HT-29 (cell line): ENCODE measurements at places on chromosomes 5 and 9. TPM values are rescaled to one million over a fixed set of nuclear protein-coding genes. Genes with fewer than 3 reads are reported as not detected.

The RASGEF1C gene
- not detected in 2 replicates for total RNA-seq

GRCh38 chr9:134536101-134536900 lies 105.3 kb upstream of the COL5A1 start:
- no peak for DNase-seq

The CTXN3 gene
- total RNA-seq, result not detected in 2 replicates

DNA sequence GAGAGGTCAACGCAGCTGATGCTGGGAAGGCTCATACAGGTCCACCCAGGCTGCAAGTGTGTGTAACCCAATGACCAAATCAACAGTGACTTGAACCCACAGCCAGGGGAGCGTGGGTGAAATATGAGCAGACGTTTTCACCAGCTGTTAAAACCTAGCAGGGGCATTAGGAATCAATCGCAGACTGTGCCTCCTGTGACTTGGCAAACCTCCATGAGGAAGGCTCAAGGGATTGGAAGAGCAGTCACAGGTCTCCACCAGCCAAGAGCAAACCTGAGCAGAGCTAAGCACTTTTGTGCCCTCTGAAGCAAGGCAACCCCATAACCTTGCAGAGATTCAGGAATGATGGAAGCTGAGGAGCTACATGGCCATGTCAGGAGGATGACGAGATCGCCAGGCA lies 25.5 kb downstream of the INSYN2B start:
- DNase-seq, result no peak

The CCDC192 gene
- not detected in 2 replicates for total RNA-seq

DNA sequence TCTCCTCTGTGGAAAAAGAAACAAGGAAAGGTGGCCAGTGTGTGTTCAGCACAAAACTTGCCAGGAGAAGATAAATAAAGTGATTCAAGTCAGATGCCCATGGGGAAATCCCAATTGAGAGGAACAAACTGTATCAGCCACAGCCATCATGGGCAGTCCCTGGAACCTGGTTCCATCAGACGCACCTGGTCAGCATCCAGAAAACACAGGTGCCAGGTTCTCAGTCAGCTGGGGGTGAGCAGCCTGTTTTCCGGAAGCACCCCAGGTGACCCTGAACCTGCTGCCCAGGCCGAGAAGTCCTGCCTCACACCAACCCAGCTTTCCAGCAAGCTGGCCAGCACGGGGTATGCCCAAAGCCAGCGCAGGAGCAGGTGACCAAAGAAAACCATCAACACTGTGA lies 30.5 kb downstream of the PTCH1 start:
- no peak for DNase-seq

The HSPB3 gene
- total RNA-seq, result not detected in 2 replicates

- no peak for DNase-seq
These were observed 70.3 kb downstream of the TEK start for GRCh38 chr9:27179245-27179865.
